ENCODE measurements at places on chromosomes 6 and 20.

GRCh38 chr6:18044108-18044783 lies 56.8 kb upstream of the KIF13A start:
- DNase-seq: no peak

DNA sequence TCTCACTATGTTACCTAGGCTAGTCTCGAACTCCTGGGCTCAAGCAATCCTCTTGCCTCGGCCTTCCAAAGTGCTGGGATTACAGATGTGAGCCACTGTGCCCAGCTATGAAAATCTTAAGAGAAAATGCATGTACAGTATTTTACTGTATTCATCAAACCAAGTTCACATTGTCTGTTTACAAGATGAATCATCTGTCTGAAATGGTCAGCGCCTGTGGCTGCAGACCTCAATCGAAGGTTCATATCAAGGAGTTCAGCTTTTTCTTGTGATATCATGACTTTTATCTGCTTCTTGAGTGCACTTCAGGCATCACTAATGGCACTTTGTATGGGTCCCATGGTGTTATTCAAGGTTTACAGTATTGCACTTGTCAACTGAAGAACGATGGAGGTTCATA lies 155.1 kb downstream of the SLC16A10 start:
- no peak for DNase-seq

- DNase-seq: no peak
Measured at GRCh38 chr6:41541364-41541763, 4.8 kb upstream of the FOXP4 start.

GRCh38 chr20:17327185-17328148 lies 100.6 kb downstream of the PCSK2 start:
- no peak for DNase-seq
